ENCODE measurements at places on chromosomes 1 and 21. TPM values are rescaled to one million over a fixed set of nuclear protein-coding genes. Genes with fewer than 3 reads are reported as not detected.
A peak's percentile ranks its signal among the peaks of the same experiment; 100 is the strongest.

NR5A2 gene
- 179 TPM for total RNA-seq

NBPF20 gene
- total RNA-seq = 4.0 TPM

CATSPERE gene
- total RNA-seq = 1.2 TPM

NCMAP gene
- total RNA-seq = 1.6 TPM

TMEM54 gene
- 549 TPM for total RNA-seq

MSTO1 gene
- 6.8 TPM for total RNA-seq

ACTRT2 gene
- not detected for total RNA-seq

SLC22A15 gene
- 1.7 TPM for total RNA-seq

DCDC2B gene
- not detected for total RNA-seq

- H3K27ac ChIP-seq = no peak overlapping the region
- H3K4me1 ChIP-seq = no peaks in the 10 kb centered on the region
- peak; percentile 23 for DNase-seq
- no peaks in the 10 kb centered on the region for H3K36me3 ChIP-seq
- no peaks in the 10 kb centered on the region for H3K27me3 ChIP-seq
Observed at GRCh38 chr1:53548031-53548491, 88.9 kb downstream of the DMRTB1 start.

GRCh38 chr1:104593413-104594187 lies 843.9 kb downstream of the AMY1C start:
- no peak overlapping the region for H3K4me3 ChIP-seq
- H3K27me3 ChIP-seq = no peaks in the 10 kb centered on the region
- H3K36me3 ChIP-seq = no peaks in the 10 kb centered on the region
- peaks cover 4% of the 10 kb centered on the region for H3K4me1 ChIP-seq
- DNase-seq = no peak

DNA sequence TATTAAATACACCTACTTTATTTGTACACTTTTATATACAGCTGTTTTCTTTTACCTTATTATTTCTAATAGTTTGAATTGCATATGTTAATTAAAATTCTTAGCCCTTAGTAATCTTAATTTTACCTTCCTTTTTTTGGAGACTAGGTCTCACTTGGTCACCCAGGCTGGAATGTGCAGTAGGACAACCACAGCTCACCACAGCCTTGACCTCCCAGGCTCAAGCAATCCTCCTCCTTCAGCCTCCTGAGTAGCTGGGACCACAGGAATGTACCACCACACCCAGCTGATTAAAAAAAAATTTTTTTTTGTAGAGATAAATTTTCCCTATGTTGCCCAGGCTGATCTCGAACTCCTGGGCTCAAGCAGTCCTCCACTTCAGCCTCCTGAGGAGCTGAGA lies 15.0 kb upstream of the SDC3 start:
- no peak overlapping the region for H3K27ac ChIP-seq
- H3K4me3 ChIP-seq = no peak overlapping the region
- peaks cover 3% of the 10 kb centered on the region for H3K27me3 ChIP-seq

DNA sequence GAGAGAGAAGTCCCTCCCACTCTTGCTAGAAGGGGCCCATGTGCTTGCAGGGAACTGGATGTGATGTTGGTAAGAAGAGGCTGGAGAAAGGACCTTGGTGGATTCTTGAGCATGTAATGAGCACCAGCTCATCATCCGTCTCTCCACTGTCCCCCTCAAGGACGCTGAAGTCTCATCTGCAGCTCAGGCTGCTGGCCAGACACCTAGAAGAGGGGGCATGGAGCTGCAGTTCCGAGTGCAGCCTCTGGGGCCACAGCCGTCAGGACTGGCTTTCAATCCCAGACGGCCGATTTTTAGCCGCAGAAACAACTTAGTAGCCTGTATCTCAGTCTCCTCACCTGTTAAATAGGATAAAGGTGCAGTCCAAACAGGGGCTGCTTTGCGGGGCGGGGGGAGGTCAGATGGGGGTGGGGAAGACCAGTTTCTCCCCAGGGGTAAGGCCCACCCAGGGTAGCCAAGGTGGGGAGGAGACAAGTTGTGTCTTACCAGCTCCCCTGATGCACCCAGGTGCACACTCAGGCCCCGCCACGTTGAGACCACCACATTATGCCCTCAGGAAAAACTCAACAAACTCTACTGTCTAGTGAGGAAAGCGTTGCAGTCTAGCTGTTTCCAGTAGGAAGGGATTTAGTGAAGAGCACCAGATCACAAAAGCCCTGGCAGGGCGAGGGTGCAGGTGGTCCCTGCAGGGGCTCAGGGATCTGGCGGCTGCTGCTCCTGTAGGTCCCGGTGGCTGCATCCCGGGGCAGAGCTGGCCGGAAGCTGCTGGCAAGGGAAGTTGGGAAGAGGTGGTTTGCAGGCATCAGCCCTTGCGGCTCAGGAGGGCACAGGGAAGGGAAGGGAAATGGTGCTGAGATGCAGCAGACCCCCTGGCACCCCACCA lies 29.5 kb downstream of the LDLRAP1 start:
- no peak overlapping the region for H3K4me3 ChIP-seq
- H3K4me1 ChIP-seq = peaks cover 24% of the 10 kb centered on the region
- no peaks in the 10 kb centered on the region for H3K27me3 ChIP-seq
- DNase-seq = peak; percentile 76
- no peak overlapping the region for H3K27ac ChIP-seq

- no peaks in the 10 kb centered on the region for H3K27me3 ChIP-seq
- no peaks in the 10 kb centered on the region for H3K4me1 ChIP-seq
- peak; percentile 80 for DNase-seq
- H3K4me3 ChIP-seq = peak within 1 kb of the TSS; percentile 81
Observed at GRCh38 chr1:161020509-161021164, at the start of gene F11R. TSS of gene F11R (minus strand) at chr1:161021152. CDS start at chr1:161021073, 79 bp downstream.

- H3K36me3 ChIP-seq = no peaks in the 10 kb centered on the region
- H3K27me3 ChIP-seq = no peaks in the 10 kb centered on the region
- DNase-seq = peak; percentile 94
- peak within 1 kb of the TSS; percentile 97 for H3K4me3 ChIP-seq
Observed at GRCh38 chr1:15409388-15410222, at the start of gene EFHD2. TSS of gene EFHD2 (plus strand) at chr1:15409888. CDS start at chr1:15409972, 84 bp downstream.

DNA sequence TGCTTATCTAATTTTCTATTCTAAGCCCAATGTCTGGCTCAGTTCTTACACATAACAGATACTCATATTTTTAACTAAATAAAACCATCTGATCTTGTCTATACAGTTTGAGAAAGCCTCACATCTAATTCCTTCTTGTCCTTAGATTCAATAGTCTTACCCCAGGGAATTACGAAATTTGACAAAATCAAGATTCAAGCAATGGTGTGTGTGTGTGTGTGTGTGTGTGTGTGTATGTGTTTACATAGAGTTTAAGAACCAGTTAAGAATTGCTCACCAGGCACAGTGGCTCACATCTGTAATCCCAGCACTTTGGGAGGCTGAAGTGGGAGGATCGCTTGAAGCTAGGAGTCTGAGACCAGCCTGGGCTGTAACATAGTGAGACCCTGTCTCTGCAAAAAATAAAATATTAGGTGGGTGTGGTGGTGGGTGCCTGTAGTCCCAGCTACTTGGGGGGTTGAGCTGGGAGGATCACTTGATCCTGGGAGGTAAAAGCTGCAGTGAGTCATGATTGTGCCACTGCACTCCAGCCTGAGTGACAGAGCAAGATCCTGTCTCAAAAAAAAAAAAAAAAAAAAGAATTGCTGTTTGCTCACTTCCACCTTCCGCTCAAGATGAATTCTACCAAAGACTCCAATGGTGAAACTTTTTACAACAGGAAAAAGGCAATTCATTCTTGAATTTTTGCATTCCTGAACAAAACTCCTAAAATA lies 6.2 kb downstream of the WDR64 start:
- no peak overlapping the region for H3K27ac ChIP-seq
- no peaks in the 10 kb centered on the region for H3K36me3 ChIP-seq
- H3K4me1 ChIP-seq = no peaks in the 10 kb centered on the region
- H3K27me3 ChIP-seq = no peaks in the 10 kb centered on the region
- no peak for DNase-seq

GRCh38 chr21:44800971-44801467 lies 601 bp downstream of the UBE2G2 start:
- peak overlapping the region; percentile 64 for H3K27ac ChIP-seq
- peaks cover 13% of the 10 kb centered on the region for H3K4me1 ChIP-seq
